ENCODE measurements at places on chromosomes 5 and 9.

DNA sequence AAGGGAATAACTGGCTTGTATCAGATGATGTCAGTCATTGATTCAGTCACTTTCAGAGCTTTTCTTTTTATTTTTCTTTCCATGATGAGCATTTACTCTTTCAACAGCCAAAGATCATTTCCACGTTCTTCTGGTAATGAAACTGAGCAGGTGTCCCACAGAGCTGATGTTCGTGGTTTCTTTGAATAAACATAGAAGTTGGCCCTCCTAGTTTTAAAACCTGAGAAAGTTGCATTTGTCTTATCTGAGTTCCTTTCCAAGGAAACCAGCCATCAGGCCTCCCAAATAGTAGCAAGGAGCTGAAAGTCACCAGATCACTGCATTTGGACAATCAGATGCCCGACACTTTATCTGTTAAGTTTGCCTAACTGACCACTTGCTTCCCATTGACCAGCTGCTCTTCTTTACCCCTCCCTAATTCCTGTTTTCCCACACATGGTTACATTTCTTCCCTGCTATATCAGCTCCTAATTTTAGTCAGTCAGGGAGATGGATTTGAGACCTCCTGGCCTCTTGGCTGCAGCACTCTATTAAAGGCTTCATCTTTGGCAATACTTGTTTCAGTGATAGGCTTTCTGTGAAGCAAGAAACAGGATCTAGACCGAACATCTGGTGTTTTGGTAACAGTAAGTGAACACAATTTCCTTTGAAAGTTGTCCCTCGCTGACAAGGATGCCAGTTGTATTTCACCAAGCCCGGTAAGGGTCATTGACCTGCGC, 420.8 kb downstream of the CHSY3 start:
- no peak for DNase-seq

GRCh38 chr5:93894601-93895354, 153.4 kb upstream of the POU5F2 start:
- DNase-seq: peak; percentile 24

GRCh38 chr5:39700523-39700922, 275.7 kb upstream of the DAB2 start:
- DNase-seq: no peak

DNA sequence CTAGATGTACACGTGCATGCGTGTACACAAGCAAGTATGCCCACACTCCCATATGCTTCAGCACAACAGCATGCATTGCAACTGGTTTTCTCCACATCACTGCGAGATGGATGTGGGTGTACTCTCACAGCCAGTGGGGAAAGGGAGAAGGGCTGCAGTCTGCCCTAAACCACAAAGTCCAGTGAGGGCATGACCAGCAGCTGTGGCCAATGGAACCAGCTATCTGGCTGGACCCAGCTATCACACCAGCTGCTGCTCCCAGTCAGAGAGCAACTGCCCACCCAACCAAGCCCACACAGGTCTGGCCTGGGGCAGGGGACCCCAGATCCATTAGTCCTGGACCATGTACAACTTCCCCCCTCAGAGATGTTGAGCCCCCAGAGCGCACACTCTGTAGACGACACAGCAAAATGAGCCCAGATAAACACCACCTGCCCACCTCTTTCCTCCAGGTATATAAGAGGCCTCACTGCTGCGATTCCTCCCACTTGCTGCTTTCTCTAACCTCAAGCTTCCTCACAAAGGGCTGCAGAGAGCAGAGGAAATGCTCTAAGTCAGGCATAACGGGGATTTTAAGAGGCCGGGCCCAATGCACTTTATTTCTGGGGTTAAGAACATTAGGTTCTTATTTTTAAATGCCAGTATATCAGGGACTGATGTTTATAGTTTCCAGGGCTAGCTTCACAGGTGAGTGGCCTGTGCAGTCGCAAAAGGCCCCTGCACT, 39.0 kb downstream of the SHB start:
- DNase-seq: no peak

DNA sequence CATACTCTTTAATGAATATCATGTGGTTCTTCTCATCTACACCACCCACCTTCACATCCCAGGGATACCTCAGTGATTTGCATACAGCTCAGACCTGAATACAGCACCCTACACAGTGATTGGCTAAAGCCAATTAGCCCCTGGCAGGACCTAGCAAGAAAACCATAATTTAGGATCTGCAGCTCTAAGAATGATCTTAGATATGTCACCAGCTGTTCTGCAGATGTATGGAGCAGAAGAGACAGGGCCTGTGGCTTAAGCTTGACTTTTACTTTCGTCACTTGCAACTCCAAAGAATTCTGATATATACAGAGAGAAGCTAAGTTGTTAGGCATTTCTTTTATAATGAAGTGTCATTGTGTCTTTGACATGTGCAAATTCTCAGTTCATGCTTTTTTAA, 483.2 kb upstream of the C9orf72 start:
- DNase-seq: no peak

DNA sequence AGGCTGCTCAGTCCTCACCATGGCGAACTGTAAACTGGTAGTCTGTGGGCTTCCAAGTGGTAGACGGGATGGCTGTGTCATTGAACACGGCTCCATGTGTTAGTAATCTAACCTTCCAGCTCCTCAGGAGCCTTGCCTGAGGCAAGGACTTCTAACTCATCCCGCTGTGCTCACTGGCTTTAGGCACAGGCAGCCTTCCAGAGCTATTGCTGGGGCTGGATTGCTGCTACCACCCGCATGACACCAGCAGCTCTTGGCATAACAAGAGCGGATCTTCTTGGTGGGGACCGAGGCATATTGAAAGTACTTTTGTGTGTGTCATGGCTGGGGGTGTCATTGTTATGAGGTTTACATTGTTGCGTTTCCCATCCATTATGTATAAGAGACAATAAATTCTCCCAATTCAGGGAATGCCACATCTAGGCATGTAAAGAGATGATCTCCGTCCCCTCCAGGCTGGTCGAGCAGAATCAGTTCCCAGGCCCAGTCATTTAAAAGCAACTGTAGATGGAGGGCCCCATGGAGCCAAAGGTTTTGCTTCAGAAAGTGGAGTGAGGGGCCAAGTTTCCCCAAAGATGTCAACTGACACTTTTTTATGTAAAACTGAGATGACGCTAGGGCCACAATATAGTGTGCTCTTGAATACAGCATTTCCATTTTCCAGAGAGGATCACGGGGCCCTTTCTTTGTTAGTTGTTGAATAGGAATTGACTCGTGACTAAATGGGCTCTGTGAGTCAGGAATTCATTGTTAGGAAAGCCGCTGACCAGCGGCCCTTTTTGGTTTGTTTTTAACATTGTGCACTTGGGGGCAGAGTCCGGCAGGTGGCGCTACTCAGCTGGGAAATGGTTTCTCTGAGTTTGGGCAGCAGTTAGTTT, 759.5 kb downstream of the TAF11L14 start:
- DNase-seq: peak; percentile 39

DNA sequence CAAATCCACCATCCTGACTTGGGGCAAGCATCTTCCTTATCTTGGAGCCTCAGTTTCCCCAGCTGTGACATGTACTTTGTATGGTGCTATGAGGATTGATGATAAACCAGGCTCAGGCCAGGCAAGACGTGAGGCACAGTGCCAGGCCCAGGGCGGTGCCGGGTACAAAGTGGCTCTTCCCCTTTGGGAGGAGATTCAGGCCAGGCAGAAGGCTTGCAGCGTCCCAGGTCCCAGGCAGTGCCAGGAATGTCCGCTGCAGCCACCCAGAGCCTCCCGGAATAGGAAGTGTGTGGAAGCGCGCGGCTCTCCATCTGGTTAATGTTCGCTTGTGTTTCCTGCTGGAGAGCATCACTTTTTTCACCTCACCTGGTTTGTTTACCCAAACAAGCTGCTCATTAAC, 12.6 kb upstream of the DENND1A start:
- no peak for DNase-seq

- peak; percentile 33 for DNase-seq
These were observed 97.1 kb downstream of the GOLPH3 start for GRCh38 chr5:32076699-32077695.

GRCh38 chr9:135029871-135030565, 57.5 kb upstream of the OLFM1 start:
- DNase-seq: no peak

DNA sequence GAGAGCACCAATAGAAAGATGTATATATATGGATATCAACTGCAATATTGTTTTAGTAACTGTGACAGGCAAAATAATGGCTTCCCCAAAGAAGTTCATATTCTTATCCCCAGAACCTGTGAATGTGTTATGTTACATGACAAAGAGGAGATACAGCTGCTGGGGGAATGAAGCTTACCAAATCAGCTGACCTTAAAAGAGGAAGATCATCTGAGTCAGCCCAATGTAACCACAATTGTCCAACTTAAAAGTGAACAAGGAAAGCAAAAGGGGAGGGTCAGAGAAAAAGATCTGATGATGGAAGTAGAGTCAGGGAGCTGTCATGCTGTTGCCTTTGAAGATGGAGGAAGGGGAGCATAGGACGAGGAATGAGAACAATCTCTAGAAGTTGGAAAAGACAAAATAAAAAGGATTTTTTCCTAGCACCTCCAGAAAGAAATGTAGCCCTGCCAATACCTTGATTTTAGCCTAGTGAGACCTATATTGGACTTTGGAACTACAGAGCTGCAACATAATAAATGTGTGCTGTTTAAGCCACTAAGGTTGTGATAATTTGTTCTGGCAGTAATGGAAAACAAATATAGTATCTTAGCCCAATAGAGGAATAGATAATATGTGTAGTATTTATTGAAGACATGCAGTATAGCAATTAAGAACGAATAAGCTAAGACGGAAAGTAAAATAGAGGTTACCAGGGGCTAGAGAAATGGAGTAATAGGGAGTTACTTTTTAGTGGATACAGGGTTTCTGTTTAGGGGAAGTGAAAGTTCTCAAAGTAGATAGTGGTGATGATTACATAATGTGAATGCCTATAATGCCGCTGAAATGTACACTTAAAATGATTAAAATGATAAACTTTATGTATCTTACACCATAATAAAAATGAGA, 115.9 kb downstream of the PIK3R1 start:
- DNase-seq: no peak

DNA sequence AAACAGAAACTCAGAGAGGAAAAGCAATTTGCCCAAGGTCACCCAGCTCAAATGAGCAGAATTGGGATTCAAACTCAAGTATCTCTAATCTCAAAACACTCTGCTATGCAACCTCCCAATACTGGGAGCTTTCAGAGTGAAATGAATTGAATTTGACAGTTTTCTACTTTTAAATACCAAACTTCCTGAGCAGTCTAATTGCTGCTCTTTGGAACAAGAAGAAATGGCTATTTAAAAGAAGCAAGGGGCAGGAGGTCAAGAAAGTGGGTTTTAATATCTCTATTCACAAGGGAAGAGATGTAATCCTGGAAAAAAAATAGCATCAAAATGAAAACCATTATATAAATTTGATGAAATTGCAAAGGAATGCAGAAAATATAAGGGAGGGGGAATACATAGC, 142.6 kb downstream of the INSYN2B start:
- no peak for DNase-seq

DNA sequence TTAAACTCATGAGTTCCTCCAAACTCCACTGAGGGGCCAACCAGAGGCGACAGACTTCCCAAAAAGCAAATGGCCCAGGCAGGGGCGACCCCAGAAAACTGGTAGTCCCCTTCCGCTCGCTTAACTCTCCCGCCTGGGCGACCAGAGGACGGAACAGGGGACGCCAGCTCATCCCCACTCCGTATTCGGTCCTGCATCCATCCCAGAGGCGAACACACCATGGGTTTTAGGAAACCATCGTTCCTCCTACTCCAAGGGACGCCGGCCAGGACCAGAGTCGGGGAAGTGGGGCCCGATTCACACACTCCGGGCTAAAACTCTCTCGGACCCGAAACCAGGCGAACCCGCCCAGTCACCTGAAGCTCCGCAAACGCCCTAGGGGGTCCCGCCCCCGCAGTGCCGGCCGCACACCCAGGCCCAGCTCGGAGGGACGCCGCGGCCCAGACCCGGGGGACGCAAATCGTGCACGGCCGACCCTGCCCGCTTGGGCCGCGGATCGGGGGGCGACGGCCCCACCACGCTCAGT, 478 bp downstream of the TEX10 start:
- DNase-seq: no peak

GRCh38 chr5:77560677-77561263, 68.7 kb upstream of the WDR41 start:
- peak; percentile 5 for DNase-seq

GRCh38 chr5:135576075-135576599, 2.7 kb downstream of the CXCL14 start:
- DNase-seq: no peak

- peak; percentile 85 for DNase-seq
These were observed 98.2 kb downstream of the TAF11L14 start for GRCh38 chr5:17732351-17732923.

- DNase-seq: peak; percentile 45
These were observed 1639.4 kb upstream of the C9orf72 start for GRCh38 chr9:29212397-29213387.

DNA sequence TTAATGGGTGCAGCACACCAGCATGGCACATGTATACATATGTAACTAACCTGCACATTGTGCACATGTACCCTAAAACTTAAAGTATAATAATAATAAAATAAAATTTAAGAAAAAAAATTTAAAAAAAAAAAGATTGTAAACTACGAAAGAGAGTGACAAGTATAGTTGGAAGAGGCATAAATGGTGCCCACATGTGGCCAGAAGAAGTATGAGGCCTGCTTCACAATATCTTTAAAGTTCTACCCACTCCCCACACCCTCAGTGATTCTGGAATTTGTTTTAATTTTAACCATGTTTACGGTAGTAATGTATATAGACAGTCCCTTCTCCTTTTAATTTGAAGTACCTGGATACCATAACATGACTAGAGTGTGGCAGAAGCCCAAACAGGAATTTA, 172.7 kb downstream of the CHSY3 start:
- no peak for DNase-seq

GRCh38 chr9:37531699-37532098, 44.5 kb downstream of the FBXO10 start:
- DNase-seq: no peak

DNA sequence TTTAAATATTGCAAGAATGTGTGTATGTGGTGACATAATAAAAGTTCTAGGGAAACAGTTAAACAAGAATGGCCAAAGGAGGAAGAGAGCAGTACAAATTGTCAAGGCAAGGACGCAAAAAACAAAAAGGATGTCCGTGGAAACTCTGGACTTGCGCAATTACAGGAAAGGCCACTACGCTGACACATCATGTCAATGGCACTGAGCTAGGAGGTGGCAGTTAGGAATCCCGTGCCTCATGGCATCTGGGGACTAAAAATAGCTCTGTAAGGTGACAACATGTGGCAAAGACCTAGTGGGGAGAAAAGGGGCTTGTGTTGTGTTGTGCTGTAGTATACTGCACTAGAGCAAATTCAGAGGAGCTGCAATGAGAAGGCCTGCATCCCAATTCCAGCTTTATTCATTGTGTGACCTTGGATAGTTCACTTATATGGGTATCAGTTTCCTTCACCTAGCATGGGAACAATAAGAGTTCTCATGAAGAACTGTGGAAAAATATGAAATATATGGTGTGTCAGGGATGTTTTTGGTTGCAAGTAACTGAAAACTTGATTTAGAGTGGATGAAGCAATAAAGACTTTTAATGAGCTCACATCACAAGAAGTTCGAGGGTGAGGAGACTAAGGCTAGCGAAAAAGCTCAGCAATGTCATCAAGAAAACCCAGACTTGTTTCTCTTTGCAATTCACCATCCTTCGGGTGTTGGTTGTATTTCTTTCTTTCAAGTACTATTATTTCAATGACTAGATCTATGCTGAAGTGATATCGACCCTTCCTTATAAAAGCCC, 124.1 kb upstream of the STC2 start:
- DNase-seq: no peak

Measured in NCI-H446 treated with DMSO at 0.1 percent for 48 hours (cell line).